ENCODE measurements at places on chromosomes 16 and 17. TPM values are rescaled to one million over a fixed set of nuclear protein-coding genes. Genes with fewer than 3 reads are reported as not detected.
A peak's percentile ranks its signal among the peaks of the same experiment; 100 is the strongest.

- no peak for DNase-seq
Measured at GRCh38 chr16:5193861-5194260, 96.3 kb upstream of the EEF2KMT start.

DNA sequence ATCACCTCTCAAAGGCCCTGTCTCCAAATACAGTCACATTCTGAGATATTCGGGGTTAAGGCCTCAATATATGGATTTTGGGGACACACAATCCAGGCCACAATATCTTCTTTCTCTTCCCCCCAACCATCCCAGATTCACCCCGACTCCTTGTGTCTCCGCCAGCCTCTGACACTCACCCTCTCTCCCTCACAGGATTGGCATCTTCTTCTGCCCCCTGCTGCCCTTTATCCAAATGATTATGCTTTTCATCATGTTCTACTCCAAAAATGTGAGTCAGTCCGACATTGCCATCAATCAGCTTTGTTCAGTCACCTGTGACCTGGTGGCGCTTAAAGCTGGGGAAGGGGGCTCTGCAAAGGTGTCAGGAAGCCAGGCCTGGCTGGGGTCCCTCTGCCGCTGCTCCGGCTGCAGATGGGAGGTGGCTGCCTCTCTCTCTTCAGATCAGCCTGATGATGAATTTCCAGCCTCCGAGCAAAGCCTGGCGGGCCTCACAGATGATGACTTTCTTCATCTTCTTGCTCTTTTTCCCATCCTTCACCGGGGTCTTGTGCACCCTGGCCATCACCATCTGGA, 35.1 kb downstream of the GDE1 start:
- DNase-seq: no peak

- no peak for DNase-seq
Measured at GRCh38 chr17:68657166-68657565, 56.0 kb upstream of the FAM20A start.

GRCh38 chr16:56625140-56625942, at the start of gene MT1E:
Gene MT1E, plus strand, starts transcription at chr16:56625781. Its CDS starts 71 bp downstream, at chr16:56625852.
- no peak for DNase-seq

- peak; percentile 15 for DNase-seq
Measured at GRCh38 chr16:72066747-72067146, 3.7 kb downstream of the HPR start.

GRCh38 chr17:41020336-41020735, 6.7 kb downstream of the KRTAP1-5 start:
- no peak for DNase-seq

DNA sequence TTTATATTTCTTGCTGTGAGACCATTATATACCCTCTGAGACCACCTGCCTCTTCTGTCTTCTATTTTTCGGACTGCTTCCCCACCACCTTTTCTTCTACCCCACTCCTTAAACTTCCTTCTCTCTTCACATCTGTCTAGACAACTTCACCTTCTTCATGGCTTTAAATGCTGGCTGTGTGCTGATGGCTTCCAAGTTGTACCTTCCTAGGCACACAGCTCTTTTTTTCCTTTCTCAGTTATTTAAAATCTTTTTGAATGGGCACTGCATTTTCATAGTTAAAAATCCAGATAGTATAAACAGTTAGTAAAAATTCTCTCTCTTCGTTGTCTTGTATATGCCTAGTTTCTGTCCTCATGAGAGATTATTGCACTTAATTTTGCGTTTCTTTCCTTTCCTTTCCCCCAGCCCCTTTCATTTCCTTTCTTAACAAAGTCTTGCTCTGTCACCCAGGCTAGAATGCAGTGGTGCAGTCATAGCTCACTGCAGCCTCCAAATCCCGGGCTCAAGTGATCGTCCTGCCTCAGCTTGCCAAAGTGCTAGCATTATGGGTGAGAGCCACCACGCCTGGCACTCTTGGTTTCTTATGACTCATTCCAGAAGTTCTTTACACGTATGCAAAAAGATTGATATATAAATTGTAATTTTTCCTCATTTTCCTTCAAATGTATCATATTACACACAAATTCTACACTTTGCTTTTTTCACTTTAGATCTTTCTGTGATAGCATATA, 114.3 kb downstream of the NPIPB5 start:
- DNase-seq: no peak

SDK2 gene
- total RNA-seq: 0.41 TPM

RASL10B gene
- 4.3 TPM for total RNA-seq

PRR35 gene
- total RNA-seq: 2.2 TPM

KCNH6 gene
- not detected for total RNA-seq

KRT33B gene
- not detected for total RNA-seq
